ENCODE measurements at places on chromosomes 12 and 14.

DNA sequence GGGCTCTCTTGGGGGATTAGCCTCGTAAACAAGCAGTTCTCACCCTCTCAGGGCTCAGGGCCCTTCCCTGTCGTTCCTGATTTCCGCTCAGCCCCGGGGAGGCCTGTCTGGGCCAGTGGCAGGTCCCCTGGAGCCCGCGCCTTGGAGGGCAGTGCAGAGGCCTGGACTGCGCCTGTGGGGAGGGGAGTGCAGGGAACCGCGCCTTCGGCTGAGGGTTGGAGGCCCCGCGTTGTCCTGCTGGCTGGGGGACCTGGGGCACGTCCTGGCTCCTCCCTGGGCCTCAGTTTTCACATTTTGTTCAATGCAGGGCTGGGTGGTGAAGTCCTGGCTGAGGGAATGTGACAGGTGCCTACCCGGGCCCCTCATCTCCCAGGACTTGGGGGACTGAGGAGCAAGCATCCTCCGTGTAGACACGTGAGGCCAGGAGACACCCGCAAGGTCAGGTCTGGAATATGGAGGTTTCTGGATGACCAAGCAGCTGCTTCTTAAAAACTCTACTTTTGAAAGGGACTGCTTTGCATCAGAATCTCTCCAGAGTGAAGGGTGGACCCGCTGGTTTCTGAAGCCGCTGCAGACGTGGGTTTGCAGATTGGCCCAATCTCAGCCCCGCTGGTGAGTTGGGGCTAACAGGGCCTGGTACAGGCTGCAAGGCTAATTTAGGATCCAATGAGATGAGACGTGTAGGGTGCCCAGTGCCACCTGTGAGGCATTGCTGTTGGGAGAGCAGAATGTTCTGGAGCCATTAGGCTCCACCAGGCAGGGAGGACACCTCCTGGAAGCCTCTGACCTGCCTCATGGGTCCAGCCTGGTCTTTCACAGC is 80.2 kb downstream of the KIF26A start:
- DNase-seq, result no peak

- no peak for DNase-seq
These were observed 60.8 kb upstream of the EVL start for GRCh38 chr14:100004392-100004791.

- DNase-seq, result no peak
These were observed 34.3 kb upstream of the METAP2 start for GRCh38 chr12:95439461-95440230.

DNA sequence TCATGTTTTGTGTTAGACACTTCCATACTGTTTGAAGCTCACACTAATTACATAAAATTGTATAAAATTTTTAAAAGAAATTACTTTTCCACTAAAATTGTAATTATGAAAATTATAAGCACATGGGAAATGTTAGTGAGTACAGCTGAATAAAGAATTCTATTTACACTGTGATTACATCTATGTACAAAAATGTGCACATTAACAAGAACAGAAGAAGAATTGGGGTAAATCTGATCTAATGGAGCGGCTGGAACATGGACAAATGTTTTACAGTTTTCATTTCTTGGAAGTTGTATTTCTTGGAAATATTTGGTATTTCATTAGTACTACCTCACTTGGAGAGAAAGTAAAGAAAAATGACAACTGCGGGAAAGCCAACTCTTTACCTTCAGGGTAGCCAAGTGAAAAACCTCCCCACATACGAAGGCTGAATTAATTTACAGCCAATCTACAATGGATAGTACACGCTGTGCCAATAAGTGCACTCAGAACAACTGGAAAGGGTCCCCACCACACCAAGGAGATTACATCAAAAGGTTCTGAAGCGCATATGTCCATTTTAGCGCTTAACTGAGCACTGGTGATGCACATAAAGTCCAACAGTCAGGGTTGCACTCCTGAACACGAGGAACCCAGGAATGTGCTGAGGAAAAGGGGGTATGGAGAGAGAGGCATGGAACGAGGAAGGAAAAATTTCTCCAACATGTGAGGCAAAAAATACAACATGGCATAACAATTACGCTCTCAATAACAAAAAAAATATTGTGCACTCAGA is 17.5 kb downstream of the MED13L start:
- no peak for DNase-seq

GRCh38 chr12:124273630-124274029 is 21.3 kb upstream of the RFLNA start:
- no peak for DNase-seq

DNA sequence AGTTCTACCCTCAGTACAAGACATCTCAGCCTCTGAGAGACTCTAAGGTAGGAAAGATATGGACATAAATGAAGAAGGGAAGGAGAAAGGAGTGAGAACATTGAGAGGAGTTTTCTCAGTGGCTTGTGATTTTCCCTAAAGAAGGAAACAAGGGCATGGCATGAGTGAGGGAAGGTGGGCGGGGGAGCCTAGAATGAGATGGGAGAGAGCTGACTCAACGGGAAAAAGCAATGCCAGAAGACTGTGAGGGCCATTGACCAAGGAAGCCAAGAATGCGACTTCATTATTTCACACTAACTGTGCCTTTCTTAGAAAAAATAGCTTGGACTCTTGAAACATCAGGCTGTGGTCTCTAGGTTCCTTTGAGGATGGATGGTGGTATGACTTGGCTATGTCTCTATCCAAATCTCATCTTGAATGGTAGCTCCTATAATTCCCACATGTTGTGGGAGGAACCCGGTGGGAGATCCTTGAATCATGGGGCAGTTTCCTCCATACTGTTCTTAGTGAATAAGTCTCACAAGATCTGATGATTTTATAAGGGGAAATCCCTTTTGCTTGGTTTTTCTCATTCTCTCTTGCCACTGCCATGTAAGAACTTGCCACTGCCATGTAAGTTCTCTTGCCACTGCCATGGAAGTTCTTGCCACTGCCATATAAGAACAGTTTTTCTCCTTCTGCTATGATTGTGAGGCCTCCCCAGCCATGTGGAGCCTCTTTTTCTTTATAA is 279.6 kb downstream of the NUAK1 start:
- DNase-seq, result no peak

GRCh38 chr12:58184212-58184611 is 242.8 kb downstream of the ATP23 start:
- DNase-seq, result no peak

DNA sequence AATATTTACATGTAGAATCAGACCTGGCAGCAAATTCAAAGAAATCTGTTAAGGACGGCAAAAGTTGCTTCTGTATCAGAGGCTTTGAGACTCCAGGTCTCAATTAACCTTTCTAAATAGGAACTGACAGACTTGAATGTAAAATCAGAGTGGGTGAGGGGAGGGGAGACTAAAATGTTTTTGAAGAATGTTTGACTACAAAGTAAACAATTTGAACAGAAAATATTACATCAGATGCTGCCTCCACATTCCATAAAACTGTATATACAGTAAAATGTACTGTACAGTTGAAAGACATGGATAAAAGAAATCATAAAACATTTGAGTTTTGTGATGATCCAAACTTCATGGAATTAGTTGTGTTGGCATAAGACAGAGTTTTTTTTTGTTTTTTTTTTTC is 49.5 kb upstream of the POC1B start:
- DNase-seq, result no peak

DNA sequence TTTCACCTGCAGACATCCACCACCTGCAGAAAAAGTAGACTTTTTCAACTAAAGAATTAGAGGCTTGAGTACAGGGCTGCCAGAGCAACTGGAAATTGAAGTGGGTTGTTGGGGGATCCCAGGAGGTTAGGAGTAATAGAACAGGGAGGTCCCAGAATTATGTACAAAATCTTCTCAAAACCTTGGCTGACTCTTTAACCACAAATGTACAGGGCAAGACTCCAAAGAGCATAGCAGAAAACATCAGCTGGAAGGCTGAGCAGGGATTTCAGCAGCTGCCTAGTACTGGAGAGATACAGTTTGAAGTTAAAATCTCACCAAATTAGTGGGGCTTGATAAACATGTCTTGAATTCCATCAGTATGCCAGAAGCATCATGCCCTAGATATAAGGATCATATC is 191.6 kb downstream of the CRADD start:
- no peak for DNase-seq

- no peak for DNase-seq
These were observed 28.8 kb upstream of the BHLHE41 start for GRCh38 chr12:26153421-26154154.

DNA sequence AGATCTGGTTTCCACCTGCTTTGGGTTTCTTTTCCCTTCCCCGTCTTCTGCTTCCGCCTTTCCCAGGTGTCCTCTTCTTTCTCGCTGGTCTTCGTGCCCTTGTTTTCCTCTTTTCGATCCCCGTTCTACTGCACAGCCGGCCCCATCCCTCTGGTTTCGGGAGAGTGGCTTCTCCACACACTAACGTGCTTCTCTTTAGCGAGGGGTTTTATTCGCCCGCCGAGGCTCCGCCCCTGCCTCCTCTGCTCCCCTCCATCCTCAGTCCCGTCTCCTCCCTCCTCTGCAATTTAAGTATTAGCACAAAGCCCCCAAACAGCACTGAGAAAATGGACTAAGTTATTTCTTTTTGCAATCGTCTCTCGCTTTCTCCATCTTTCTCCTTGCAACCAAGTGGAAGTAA is at the start of gene SLC7A8:
Gene SLC7A8, minus strand, starts transcription at position 182 of the 400 bp plus-strand sequence. CDS start 746 bp downstream, outside the sequence.
- DNase-seq, result no peak
